ENCODE measurements at places on chromosomes 6 and 20. TPM values are rescaled to one million over a fixed set of nuclear protein-coding genes. Genes with fewer than 3 reads are reported as not detected.
A peak's percentile ranks its signal among the peaks of the same experiment; 100 is the strongest.

GRCh38 chr20:60292001-60292520 is 333.8 kb downstream of the CDH26 start:
- DNase-seq = no peak

DNA sequence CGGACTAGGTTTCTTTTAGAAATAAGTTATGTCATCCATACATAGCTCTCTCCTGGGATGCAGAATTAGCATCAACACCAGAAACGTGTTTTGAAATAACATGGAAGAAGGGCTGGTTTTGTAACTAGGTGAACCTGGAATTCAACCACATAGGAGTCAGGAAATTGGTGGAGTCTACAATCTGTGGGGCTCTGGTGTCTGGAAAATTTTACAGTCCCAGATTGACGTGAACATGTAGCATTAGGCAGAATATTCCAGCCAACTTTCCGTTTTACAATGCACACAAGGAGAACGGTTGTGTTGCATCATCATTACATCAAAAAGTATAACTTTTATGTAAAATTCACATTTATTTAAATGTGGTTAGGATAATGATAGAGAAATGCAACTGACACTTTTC is 1.9 kb downstream of the KCNQ5 start:
- no peak for DNase-seq

DNA sequence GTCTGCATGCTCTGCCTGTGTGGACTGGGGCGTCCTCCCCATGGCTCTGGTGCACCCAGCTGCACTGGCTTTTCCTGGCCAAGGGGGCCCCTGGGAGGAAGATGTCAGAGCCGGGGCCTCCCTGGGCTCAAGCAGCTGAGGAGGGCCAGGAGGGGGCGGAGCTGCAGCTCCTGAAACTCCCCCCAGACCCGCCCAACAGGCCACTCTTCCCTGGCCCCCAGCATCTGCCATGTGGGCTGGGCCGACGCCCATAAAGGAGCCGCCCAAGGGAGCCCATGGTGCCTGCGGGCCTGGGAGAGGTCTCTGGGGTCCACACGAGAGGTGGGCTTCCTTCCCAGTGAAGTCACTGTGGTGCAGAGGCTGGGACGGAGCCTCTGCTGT is 4.0 kb downstream of the RBBP8NL start:
- DNase-seq = no peak

GRCh38 chr20:9228774-9229450 is 160.0 kb downstream of the PLCB4 start:
- no peak for DNase-seq

GRCh38 chr6:45003387-45003786 is 324.7 kb upstream of the RUNX2 start:
- DNase-seq = no peak

GRCh38 chr6:144951730-144952437 is 666.7 kb downstream of the UTRN start:
- no peak for DNase-seq

DNA sequence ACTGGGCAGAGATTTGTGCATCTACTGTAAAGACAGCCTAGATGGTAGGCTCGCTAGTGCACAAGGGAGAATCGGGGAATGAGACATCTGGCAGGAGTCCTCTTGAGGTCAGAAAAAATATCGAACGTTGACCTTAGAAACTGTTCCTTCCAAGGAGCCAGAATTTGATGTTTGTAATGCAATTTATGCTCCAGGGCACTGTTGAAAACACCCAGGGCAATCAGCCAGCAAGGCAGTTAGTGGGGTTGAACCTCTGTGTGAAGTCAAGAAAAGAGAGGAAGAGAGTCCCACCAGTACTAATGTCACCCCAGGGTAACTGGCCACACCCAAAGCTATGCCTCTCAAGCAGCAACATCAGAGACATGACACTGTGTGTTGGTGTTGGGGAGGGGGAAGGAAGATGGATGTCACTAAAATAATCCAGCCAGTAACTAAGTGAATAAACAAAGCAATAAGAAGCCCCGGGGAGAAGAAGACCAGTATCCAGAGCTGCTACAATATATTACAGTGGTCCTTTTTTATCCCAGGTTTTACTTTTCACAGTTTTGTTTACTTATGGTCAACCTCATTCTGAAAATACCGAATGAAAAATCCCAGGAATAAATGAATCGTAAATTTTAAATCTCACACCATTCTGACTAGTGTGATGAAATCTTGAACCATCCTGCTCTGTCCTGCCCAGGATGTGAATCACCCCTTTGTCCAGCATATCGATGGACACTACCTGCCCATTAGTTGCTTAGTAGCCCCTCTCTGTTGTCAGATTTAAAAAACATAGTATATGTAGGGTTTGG is 32.9 kb upstream of the PDE10A start:
- DNase-seq = no peak

The IBTK gene
- 47.0 TPM for total RNA-seq

DNA sequence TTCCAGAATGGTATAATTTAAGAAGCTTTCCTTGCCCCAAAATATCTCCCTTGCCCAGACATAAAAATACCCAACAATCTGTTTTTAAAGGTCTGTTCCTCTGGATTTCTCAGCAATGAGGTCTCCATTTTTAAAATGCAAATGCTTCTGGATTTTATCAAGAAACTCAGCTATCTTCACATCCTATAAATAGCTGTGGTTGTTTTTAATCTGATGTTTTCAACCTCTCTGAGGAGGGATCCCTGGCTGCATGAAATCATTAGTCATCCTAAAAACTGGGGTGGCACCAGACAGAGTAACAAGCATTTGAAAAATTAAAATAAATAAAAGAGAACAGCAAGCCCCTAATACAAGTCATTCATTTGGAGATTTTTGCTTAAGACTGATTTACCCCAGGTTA is 168.5 kb upstream of the ID4 start:
- DNase-seq = no peak

DNA sequence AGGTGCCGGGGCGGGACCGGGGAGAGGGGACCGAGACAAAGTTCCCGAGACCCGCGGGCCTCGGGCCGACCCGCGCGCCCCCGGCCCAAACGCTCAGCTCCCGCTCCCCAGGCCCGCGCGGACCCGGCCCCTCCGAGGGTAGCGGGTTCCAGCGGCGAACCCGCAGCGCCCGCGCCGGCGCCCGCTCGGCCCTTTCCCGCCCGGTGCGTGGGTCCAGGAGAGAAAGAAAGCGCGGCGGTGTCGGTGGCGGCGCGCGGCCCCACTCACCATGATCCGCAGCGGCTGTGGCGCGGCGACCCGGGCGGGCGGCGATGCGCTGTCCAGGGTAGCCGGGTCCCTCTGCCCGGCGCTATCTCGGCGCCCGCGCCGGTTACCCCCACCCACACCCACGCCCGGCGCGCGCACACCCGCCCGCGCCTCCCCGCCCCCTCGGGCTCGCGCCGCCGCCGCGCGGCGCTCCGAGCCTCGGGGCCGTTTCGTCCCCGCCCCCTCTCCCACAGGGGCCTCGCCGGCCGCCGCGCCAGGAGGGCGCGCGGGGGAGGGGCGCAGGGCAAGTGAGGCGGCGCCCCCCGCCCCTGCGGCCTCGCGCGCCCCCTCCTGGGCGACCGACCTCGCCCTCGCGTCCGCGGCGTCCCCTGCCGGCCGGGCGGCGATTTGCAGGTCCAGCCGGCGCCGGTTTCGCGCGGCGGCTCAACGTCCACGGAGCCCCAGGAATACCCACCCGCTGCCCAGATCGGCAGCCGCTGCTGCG is at the start of gene ELOVL2:
TSS of gene ELOVL2 (minus strand) at position 345 of the 751 bp plus-strand sequence. CDS start at position 270, 75 bp downstream.
- peak; percentile 62 for DNase-seq

DNA sequence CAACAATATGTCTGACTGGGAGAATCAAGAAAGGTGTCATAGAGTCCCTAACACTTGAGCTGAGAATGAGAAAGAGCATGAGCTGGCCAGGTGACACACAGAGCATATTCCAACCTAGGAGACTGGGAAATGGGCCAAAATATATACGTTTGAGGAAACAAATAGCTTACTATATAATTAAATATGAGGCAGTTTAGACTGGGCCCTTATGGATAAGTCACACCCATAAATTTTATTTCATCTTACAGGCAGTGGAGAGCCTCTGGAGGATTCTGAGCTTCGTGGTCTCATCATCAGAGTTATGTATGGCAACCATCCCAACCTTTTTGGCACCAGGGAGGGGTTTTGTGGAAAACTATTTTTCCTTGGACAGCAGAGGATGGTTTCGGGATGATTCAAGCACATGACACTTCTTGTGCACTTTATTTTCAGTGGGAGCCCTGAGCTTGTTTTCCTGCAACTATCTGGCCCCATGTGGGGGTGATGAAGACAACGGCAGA is 12.9 kb upstream of the NQO2 start:
- DNase-seq = no peak

The ADGRG6 gene
- total RNA-seq = 4.5 TPM

GRCh38 chr6:53263917-53264316 is 84.8 kb downstream of the ELOVL5 start:
- no peak for DNase-seq

GRCh38 chr6:116557893-116558292 is 4.3 kb downstream of the CALHM4 start:
- DNase-seq = peak; percentile 80

The GATA5 gene
- not detected for total RNA-seq

The DDO gene
- total RNA-seq = 0.53 TPM

DNA sequence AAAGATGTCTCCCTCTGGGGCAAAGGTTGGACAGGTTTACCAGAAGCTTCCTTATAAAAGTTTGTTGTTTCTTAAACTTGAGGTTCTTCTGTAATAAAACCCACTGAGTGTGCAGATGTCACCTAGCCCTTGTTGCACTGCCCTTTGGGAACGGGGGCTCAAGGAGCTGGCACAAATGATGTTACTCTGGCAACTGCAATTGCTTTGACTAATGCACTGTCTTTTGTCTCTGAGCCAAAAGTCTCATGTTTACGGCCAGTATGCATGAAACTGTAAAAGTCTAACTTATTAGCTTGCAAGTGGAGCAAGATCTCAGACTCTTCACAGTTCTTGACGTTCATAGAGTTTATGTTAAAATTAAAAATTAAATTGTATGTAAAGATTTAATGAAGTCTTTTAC is 655.7 kb downstream of the EPHA7 start:
- no peak for DNase-seq

- no peak for DNase-seq
Measured at GRCh38 chr6:156887623-156888269, 110.6 kb downstream of the ARID1B start.

DNA sequence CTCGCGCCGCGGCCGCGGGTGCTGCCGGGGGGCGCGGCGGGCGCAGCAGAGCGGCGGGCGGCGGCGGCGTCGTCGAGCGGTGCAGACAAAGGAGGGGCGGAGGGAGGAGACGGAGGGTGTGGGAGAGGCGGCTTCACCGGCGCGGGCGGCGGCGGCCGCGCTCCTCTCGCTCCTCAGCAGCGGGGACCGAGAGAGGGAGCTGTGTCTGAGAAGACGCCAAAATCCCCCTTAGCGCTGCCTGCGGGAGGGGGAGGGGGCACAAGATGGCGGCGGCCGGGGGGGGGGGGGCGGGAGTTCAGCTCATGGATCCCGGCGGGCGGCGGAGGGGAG is 296 bp downstream of the ADNP start:
- no peak for DNase-seq
